Immature natural killer cell (primary cell): ENCODE measurements at places on chromosomes 11 and 22.

GRCh38 chr11:272195-272930 is 5.8 kb upstream of the NLRP6 start:
- DNase-seq: no peak

- DNase-seq: no peak
Measured at GRCh38 chr22:30890686-30891442, 77.7 kb downstream of the MORC2 start.

DNA sequence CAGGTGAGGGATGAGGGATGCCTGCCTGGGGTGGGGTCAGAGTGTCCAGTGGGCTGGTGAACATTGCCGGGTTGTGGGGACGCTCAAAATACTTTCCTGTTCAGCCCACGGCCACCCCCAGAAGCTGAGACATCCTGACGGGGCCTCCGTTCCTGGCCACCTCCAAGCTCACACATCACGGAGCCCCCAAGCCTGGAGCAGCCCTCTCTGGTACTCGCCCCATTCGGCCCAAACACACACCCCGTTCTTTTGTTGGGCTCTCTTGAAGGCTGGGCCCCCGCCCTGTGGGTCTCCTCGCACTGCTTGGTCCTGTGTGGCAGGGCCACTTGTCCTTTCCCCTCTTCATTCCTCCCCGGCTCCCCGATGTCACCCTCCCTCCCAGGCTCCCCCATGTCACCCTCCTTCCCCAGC is 442.6 kb downstream of the TBC1D22A start:
- no peak for DNase-seq

DNA sequence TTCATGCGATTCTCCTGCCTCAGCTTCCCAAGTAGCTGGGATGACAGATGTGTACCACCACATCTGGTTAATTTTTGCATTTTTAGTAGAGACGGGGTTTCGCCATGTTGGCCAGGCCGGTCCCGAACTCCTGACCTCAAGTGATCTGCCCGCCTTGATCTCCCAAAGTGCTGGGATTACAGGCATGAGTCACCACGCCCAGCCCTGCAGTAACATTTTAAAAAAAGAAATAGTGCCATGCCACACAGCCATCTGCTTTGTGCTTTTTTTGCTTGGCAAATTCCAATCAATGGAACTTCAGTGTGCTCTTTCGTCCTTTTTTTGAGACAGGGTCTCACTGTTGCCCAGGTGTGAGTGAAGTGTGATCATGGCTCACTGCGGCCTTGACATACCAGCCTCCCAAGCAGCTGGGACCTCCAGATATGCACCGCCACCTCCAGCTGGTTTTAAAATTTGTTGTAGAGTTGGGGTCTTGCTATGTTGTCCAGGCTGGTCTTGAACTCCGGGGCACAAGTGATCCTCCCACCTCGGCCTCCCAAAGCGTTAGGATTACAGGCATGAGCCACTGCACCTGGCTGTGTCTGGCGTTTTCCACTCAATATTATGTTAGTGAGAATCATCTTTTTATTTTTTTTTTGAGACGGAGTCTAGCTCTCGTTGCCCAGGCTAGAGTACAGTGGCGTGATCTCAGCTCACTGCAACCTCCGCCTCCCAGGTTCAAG is 1.8 kb upstream of the CHADL start:
- DNase-seq: no peak

DNA sequence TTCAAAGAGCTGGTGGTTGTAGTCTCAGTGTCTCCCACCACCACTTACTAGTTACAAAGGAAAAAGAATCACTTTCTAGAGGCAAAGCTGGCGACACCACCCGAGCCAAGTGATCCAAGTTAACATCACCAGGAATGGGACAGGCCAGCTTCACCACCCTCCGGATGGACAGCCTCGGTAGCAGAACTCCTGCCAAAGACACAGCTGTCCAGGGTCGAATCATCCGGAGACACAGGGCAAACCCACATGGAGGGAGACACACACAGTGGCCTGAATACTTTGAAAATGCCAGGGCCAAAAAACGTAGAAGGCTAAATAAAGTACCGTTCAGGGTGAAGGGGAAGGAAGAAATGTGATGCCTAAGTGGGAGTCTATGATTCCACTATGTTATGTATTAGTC is 33.1 kb downstream of the KCNQ1 start:
- DNase-seq: no peak

DNA sequence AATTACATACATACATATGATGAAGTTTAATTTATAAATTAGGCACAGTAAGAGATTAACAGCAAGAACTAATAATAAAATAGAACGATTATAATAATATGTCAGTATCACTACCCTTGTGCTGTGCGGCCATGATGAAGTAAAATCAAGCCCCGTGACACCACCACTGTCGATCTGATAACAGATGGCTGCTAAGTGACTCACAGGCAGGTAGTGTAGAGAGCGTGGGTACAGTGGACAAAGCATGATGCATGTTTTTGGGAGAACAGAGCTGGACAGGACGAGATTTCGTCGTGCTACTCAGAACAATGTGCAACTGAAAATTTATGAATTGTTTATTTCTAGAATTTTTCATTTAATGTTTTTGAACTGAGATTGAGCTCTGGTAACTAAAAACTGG is 108.4 kb upstream of the TIMP3 start:
- no peak for DNase-seq

DNA sequence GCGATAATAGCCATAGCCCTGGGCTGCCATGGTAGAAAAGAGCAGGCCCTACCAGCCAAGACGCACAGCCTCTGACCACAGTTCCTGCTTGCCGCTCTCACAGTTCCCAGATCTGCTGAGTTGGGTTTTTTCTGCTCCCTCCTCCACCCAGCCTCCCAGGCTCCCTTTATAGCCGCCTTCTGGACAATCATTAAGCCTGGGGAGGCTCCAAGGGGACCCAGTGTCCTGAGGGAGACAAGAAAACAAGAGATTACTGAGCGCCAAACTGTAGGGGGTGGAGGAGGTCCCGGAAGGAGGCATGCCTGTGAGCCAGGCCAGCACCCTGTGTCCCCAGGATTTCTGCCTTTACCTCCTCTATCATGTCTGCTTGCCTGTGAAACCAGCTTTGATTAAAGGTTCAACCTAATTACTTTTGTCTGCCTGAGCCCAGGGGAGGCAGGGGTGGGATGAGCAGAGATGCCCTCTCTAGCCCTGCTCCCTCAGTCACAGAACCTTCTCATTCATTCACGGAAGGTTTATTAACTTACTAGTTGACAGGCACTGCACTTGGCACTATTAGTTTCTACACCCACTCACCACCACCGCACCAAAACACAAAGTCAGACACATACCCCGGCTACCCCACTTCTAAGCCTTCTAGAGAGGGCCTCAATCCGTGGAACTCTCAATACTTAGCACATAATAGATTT is 1.2 kb downstream of the SLC37A4 start:
- DNase-seq: no peak

GRCh38 chr22:18005201-18005926 is 19.0 kb downstream of the MICAL3 start:
- no peak for DNase-seq

DNA sequence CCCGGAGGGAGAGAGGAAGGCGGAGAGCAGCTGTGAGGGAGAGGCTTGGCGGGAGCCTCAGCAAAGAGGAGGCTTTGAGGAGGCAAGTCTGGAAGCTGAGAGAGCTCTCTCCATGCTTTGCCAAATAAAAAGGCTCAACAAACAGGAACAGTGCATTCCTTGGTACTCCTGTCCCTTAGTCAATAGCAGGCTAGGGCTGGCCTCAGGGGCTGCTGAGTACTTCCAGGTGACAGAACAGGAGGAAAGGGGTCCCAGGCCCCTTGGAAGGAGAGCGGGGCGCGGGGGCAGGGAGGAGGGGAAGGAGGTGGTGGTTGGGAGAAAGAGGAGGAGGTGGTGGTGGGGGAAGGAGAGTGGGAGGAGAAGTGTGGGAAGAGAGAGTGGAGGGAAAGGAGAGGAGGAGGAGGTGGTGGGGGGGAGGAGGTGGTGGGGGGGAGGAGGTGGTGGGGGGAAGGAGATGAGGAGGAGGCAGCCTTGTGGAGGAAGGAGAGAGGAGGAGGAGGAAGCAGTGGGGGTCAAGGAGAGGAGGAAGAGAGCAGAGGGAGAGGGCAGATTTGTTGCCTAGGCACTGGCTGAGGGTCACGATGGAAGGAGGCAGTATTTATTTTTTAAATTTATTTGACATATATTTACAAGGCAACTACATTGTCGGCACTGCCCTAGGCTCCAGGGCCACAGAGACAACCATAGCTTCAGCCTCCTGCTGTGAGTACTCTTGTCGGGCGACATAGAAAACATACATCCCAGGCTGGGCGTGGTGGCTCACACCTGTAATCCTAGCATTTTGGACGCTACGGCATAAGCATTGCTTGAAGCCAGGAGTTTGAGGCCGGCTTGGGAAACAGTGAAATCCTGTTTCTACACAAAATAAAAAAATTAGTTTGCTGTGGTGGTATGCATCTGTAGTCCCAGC is 74.2 kb upstream of the ZBED5 start:
- no peak for DNase-seq

DNA sequence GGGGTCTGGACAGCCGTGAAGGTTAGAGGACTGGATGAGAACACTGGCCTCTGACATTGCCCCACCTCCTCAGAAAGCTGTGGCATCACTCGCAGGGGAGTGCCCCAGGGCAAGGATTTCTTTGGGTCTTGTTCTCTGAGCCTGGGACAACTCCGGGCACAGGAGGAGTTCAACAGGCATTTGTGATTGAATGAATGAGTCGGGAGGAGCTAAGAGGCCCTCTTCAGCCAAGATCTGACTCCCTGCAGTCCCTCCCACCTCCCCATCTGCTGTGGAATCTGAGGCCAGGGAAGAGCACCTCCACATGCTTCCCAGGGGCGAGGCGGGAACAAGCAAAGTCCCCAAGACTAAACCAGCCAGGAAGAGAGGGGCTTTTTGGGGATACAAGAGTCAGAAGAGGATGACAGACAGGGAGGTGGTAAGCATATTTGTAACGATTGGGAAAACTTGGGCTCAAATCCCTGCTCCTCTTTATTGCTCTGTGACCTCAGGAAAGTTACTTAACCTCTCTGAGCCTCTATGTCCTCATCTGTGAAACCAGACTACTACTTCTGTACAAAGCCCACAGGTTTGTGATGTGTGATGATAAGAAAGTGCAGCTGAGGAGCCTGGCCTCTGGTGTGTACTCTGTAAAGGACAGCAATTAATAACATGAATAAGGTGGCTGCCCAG is 6.4 kb downstream of the TP53I11 start:
- no peak for DNase-seq

DNA sequence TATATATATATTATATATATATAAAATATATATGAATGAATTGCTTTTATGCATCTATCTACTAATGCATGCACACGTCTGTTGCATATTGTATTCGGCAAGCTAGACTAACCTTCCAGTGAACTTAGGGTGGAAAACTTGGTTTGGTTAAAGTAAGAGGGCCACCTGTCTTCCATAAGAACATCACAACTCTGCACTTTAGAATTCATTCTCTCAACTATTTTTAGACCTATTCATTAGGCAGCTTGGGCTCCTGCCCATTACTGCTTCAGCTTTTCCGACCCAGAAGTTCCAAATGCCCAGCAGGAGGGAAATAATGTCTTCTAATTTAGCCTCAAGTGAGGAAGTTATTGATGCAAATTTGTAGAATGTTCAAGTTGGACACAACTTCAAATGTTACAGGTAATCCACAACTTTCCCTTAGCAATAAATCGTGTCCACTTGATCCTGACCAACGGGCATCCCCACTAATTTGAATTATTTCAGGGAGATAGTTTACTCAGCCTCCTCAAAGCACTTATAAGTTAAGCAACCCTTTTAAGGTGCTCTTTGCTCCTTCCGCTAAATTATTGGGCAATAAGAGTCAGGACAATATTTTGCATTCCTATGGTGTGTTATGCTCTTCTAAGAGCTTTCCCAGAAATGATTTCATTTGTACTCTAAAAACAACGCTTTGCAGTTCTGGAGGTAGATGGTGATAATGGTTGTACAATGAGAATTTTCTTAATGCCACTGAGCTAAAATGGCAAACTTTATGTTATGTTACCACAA is 132.3 kb downstream of the OPCML start:
- DNase-seq: no peak

GRCh38 chr11:62132191-62132590 is 8.4 kb downstream of the INCENP start:
- DNase-seq: no peak

GRCh38 chr11:60923800-60924109 is 505 bp upstream of the TMEM132A start:
- DNase-seq: no peak

GRCh38 chr11:114914231-114915005 is 236.1 kb downstream of the NXPE2 start:
- DNase-seq: no peak

- DNase-seq: no peak
Measured at GRCh38 chr11:45607995-45608394, 57.4 kb downstream of the CHST1 start.

GRCh38 chr22:29018293-29019189 is 43.1 kb downstream of the C22orf31 start:
- DNase-seq: no peak

DNA sequence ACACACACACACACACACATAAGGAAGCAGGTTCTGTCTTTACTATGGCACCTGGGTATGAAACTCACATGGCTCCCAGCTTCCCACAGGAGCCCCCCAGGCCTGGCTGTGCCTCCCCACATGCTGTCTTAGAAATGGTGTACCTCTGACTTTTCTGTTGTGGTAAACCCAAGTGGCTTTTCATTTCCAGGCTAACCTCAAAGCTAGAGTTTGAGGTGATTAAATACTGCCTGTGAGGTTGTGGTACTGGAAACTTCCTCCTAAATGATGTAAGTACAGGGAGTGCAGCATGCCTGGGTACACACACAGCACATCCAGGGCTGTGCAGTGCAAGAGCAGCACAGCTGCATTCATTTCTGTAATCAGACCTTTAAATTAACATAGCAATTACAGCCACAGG is 34.4 kb downstream of the ME3 start:
- peak; percentile 28 for DNase-seq

DNA sequence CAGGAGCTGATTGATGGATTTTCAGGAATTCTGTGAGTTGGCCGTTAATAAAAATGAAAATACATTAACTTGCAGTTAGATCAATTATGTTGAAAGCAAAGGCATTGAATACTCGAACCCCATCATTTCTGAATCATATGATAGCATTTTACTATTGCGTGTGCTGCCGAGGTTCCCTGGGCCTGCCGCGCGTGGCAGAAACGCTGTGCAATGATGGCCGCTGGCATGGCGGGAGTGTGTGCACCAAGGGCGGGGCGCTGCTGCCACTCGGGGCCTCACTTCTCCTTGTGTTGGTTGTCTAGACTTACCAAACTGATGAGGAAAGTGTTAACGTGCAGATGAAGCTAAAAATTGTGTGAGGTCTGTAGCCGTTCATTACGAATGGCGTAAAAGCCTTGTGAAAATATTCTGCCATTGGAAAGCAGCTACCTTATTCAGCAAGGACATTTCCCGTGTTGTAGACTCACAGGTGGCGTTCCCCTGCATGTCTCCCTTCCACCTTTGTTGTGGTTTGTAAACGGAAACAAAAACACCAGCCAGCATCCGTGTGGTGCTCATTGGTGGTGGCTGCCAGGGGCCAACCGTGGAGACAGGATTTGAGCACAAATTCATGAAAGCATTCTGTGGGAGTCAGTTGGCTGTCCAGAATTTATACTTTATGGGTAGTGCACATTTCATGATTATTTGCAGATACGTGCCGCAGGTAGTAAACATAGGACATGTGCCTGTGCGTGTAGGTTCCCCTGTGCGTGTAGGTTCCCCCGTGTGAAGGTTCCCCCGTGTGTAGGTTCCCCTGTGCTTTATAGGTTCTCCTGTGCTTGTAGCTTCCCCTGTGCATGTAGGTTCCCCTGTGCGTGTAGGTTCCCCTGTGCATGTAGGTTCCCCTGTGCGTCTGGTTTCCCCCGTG is 5.9 kb upstream of the GRAMD4 start:
- peak; percentile 71 for DNase-seq
